ENCODE measurements at places on chromosomes 13 and 19.
A peak's percentile ranks its signal among the peaks of the same experiment; 100 is the strongest.

- no peak for DNase-seq
These were observed 309.6 kb upstream of the TMTC4 start for GRCh38 chr13:100984085-100984705.

- DNase-seq: no peak
These were observed 4.6 kb upstream of the GRAMD1A start for GRCh38 chr19:34995551-34995950.

DNA sequence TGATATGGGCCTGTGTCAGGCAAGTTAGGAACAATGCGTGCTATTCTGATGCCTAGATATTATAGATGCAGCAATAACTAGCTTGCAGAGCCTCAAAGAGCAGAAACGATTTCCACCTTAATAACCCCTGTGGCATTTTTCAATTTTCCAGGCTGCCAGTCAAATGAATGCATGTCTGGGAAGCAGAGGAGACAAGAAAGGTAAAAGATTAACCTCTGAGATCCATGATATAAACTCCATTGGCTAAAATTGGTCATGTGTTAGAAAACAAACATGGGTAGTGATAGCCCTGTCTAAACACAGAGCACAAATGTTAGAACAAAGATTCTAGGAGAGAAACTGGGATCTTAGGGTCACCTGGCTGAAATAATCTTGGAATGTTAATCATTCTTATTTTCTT is 811.1 kb downstream of the DIAPH3 start:
- DNase-seq: no peak

DNA sequence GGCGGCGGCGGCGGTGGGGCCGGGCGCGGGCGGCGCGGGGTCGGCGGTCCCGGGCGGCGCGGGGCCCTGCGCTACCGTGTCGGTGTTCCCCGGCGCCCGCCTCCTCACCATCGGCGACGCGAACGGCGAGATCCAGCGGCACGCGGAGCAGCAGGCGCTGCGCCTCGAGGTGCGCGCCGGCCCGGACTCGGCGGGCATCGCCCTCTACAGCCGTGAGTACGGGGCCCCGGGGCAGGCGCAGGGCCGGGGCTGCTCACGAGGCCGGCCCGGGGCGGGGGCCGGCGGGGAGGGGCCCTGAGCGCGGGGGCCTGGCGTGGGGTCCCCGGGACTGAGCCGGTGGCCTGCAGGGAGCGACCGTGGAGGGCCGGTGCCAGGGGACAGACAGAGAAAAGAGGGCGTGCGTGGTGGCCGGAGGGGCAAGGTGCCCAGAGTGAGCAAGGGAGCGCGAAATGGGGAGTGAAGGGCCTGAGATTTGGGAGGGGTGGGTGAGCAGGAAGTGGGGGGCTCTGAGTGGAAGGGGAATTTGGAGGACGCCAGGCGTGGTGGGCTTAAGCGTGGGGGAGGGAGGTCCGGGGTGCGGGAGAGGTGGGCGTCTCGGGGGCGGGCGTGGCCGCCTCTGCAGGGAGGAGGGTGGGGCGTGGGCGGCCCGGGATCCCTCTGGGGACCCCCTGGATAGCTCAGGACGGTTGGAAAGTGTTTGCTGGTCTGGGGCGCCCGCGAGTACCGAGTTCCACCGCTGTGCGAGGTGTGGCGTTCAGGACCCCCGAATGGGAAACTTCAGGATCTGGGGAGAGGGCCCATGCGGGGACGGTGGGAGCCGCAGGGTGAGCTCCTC is 575 bp downstream of the CARM1 start:
- no peak for DNase-seq

DNA sequence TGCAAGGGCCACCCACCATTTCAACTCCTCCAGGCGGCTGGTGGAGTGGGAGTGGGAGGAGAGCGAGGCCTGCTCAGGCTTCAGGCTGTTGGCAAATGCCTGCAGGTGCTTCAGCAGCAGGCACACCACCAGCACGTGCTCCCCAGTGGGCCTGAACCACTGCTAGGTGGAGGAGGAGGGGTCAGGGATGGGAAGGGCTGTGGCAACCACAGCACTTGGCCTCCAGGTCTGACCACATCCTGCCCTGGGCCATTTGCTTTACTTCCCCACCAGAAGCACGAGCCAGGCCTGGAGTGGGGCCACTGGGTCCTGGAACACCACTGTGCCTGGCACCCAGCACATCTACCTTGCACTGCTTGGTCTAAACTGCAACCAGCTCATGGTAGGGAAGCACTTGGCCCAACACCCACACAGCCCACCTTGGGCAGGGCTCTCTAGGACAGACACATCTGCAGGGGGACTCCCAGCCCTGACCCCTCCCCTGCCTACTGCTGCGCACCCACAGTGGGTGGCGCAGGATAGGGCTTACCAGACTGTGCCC is 26.2 kb downstream of the TUBA3C start:
- DNase-seq: no peak

DNA sequence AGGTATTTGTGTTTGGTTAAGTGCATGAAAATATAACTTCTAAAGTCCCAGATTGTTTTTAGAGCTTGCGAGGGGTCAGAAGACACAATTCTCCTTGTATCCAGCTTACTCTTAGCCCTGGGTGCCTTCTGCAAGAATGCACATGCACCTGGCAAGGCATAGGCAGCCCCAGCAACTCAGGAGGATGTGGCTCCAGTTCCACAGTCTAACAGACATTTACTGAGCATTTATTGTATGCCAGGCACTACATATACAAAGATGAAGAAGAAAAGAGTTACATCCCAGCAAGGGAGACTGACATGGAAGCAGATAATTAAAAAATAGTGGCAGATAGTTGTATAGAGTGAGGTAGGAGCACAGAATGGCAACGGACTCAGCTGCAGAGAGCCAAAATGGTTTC is 101.1 kb upstream of the FRY start:
- no peak for DNase-seq

- DNase-seq: peak; percentile 55
These were observed 8.0 kb downstream of the PDS5B start for GRCh38 chr13:32594157-32594738.

- DNase-seq: no peak
These were observed 389.5 kb downstream of the KCNRG start for GRCh38 chr13:50404769-50405168.

GRCh38 chr13:26485288-26485687 is 72.2 kb upstream of the WASF3 start:
- no peak for DNase-seq

GRCh38 chr13:91108315-91108714 is 239.2 kb upstream of the MIR17HG start:
- no peak for DNase-seq

DNA sequence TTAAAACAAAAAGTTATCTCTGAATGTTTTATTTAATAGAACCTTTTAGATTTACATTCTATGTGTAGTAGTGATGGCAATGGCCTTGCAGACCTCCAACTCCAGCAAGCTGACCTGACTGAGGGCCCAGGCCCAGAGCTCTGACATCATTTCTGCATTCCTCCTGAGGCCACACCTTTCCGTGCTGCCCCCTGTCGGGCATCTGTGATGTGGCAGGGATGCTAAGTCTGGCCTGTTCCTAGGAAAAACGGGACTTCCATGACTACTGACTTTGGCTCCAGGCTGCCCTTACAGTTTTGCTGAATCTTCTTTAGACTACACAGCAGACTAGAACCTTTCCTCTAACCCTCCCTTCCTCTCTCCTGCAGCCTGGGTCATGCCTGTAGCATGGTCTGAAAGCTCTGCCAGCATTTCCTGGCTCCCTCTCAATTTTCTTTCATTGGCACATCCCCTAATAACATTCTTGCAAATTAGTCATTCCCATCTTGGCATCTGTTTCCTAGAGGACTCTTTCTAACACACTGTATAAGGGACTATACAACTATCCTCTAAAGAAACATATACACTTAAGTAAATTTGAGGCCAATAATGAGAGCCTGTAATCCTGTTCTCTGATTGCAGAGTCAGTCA is 249.1 kb downstream of the GPC5 start:
- peak; percentile 63 for DNase-seq

GRCh38 chr19:33673996-33674625 is 52.4 kb downstream of the CHST8 start:
- DNase-seq: no peak

GRCh38 chr13:40996426-40997092 is 22.6 kb downstream of the ELF1 start:
- DNase-seq: no peak

DNA sequence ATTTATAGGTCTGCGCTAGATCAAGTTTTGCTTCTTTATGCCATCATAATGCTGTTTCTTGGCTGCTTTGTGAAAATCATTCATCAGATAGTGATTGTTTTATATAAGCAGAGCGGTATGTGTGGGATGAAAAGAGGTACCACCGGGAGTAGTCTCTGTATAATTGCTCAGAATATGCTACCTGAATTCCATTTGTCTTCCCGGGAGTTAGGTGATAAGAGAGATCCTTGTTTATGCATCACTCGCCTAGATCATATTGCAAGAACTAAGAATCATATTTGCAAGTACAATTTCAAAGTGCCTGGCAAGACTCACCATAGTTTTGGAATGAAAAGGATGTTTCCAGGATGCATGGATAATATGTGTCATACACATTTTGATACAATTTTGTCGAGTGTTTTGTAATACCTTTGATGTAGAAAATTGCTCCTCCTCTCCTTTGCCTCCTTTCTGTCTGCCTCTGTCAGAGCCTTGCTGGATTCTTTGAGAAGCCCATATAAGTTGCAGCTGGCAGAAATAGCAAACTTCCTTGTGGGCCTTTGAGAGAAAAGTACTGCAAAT is 1306.0 kb upstream of the SLC10A2 start:
- peak; percentile 9 for DNase-seq
